Activated CD8-positive, alpha-beta memory T cell treated with anti-CD3 and anti-CD28 coated beads, Interleukin-2, amount 50 U/mL, for 4 hours (primary cell): ENCODE measurements at places on chromosomes 4 and X.

DNA sequence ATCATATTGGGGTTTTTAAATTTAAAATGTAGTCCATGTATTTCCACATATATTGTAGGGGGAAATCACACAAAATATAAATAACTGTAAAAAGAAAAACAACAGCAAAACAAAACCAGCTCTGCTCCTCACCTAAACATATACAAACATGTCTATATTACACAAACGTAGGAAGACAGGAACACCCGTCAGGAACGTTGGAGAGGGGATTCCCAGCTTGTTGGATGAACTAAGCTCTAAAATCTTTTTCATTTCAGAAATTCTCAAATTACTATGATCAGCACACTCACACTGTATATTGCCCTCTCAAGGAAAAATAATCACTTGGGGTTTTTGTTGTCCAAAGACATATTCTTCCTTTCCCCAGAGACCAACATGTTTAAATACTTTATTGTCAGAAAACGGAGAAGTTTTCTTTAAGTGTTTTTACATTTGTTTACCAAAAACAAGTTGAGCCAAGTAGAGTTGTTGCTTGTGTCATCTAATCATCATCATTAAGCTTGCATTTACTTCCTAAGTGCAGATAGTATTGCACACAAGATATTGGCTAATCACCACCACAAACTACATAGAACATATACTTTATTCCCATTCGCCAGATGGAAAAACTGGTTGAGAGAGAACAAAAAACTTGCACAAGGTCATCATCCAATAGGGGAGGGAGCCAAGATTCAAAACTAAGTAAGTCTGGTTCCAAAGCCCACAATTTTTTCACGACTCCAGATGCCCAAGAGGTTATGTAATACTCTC is 2.4 kb upstream of the TLR10 start:
- no peak for DNase-seq

DNA sequence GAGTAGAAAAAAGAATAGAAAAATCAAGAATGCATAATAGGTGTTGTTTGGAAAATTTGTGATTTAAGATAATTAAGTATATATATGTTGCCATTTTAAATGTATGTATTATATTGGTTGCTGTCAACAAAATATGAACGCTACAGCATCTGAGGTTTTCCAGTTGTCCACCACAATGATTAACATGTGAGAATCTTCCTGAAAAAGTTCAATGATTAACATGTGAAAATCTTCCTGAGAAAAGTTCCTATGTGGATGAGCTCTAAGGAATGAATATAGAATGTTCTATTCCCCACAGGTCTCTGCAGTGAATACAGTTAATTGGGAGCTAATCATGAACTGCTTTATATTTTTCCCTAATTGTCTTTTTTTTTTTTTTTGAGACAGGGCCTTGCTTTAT is 214.7 kb downstream of the CBR4 start:
- DNase-seq = no peak

DNA sequence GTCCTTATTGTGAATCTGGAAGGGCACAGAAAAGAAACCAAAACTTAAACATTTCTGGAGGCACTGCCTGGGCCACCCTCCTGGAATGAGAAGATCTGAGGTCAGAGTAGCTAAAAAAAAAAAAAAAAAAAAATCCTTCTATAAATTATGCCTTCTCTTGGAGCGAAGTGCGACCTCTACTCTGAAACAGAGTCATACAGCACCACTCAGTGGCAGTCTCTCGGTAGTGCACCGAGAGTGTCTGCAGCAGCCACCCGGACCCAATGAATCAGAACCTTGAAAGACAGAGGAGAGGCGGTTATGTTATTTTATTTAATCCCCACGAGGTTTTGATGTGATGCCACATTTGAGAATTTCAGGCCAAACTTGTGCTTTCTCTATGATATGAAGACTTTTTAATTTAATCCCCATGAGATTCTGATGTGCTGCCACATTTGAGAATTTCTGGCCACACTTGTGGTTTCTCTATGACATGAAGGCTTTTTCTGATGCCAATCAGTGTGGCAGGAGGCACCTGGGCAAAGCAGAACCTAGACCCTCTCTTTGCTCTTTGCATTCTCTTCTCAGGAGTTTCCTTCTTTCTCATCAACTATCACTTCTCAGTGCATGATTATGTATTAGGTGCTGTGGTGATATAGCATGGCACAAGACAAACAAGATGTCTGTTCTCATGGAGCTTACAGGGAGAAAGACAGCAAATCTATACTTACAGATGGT is 5.6 kb upstream of the CT47C1 start:
- peak; percentile 21 for DNase-seq

DNA sequence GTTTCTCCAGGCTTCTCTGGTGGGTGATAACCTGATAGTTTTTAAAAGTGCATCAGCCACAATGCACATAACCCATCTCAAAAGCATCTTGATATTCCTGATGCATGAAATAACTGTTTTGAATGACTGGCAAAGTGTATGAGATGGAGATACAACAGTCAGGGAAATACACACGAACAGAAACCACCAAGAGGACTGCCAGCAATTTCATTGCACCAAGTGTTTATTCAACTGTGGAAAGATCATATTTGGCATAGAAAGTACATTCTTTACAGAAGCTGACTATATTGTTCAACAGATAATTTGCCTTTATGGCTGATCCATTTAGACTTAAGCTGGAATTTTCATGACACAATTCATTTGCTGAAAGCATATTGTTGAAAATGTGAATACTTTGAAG is 139.5 kb downstream of the SLIT2 start:
- DNase-seq = no peak

DNA sequence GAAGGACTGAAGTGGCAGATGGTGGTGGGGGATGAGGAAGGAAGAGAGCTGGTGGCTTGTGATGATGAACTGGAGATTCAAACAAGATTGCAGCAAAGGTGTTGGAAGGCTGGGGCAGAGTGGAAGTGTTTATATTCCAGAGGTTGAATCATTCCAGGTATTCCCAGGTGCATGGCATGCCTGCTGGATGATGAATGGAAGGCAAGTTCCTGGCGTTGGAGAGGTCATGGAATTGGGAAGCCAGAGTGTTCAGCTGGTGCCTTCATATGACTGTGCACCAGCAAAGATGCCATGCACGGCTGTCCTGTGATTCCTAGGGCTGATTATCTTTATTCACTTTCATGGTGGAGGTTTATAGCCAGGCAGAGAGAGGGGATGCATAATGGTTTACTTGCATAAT is 135.8 kb upstream of the PUDP start:
- DNase-seq = no peak

DNA sequence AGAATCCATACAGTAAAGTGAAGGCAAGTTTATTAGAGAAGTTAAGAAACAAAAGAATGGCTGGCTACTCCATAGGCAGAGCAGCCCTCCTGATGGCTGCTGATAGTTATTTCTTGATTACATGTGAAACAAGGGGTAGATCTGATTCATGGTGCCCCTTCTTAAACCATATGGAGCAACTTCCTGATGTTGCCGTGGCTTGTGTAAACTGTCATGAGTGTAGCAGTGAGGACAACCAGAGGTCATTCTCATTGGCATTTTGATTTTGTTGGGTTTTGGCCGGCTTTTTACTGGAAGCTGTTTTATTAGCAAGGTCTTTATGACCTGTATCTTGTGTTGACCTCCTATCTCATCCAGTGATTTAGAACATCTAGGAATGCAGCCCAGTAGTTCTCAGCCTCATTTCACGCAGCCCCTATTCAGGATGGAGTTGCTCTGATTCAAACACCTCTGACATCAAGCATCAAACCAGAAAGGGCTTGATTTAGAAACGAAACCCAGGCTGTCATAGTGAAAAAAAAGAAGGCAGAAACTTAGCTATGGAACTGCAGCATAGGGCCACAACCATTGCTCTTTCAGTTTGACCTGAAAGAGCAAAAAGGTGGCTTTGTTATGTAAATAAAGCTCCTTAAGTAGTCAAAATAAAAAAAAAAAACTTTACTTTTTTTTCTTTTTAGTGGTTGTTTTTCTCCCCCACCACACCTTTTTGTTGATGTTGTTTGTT is 37.8 kb downstream of the SPCS3 start:
- no peak for DNase-seq

- DNase-seq = no peak
Measured at GRCh38 chrX:68451720-68452119, 18.4 kb upstream of the OPHN1 start.

DNA sequence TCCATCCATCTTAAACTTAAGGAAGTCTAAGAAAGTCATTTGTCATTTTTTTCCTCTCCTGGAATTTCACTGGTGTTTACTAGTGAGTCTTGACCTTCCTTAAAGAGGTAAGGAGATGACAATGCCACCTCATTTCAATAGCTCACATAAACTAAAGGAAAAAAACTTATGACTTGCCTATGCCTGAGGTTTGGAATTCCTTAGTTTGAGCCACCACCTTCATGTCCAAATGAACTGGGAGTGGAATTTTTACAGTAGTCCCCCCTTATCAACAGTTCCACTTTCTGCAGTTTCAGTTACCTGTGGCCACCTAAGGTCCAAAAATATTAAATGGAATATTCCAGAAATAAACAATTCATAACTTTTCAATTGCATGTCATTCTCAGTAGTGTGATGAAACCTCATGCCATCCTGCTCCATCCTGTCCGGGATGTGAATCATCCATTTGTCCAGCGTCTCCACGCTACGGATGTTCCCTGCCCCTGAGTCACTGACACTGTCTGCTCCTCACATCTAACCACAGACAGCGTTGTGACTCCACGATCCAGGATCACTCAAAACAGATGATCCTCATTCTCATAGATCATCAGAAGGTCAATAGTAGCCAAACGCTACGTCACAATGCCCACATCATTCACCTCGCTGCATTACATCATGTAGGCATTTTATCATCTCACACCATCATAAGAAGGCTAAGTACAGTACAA is 177.4 kb downstream of the SH3KBP1 start:
- DNase-seq = no peak

DNA sequence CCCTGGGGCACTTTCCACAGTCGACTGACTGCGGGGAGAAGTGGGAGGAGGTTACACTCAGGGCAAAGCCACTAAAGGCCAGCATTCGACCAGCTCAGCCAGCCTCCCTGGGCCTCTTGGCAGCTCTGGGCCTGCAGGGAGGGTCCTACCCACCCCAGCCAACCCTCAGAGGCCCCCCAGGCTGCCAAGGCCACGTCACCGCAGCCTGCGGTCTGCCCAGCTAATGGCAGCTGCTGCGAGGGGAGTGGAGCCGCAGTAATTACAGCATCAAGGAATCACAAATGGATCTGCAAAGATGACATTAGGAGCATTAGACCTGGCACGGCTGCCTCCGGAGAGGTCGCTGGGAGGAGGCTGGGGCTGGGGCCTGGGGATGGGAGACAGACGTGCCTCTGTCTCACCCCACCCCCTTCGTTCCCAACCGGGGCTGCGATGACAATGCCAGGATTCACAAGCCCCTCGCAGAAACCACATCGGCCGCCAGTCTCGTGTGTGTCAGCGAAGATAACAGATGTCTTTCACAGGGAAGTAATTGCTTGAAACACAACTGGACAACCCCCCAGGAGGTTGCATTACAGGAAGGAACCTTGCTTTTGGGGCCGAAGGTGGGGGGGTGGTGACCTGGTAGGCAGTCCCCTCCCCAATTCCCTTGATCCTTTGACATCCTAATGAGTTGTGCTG is 367.6 kb downstream of the BCOR start:
- DNase-seq = no peak

DNA sequence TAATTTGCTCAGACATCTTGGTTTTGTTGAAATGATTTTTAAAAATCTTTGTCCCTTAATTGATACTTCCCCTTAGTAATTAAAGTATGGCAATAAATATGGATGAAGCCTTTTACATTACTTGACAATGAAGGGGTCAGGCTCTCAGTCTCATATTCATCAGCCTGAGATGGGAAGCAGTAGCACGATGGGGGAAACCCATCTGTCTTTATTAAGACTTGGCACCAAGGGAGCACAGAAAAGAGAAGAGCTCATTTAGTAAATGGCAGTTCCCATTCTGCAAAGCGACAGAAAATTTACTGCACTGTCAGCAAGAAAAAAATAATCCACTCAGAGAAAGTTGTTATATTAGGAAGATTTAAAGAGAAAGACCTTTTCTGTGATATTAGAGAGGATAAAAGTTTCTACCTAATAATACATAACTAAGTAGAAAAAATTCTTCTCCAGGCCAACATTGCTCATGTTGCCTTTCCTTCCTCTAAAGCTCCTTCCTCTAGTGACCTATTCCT is 7.9 kb upstream of the SERTM2 start:
- no peak for DNase-seq

DNA sequence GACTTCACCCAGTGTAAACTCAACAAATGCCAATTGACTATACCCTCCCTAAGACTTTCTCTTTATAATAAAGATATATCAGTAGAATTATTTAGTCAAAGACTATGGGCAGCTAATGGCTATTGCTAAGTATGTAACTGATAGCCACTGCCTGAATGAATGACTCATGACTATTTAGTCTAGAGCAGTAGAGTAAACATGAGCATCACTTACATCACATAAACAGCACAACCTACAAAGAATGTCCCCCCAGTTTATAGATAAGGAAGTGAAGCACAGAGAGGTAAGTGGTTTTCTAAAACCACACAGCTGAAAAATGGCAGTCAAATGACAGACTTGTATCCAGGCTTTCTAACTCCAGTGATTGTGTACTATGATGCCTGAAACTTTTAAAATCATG is 507.0 kb downstream of the PPARGC1A start:
- DNase-seq = no peak

DNA sequence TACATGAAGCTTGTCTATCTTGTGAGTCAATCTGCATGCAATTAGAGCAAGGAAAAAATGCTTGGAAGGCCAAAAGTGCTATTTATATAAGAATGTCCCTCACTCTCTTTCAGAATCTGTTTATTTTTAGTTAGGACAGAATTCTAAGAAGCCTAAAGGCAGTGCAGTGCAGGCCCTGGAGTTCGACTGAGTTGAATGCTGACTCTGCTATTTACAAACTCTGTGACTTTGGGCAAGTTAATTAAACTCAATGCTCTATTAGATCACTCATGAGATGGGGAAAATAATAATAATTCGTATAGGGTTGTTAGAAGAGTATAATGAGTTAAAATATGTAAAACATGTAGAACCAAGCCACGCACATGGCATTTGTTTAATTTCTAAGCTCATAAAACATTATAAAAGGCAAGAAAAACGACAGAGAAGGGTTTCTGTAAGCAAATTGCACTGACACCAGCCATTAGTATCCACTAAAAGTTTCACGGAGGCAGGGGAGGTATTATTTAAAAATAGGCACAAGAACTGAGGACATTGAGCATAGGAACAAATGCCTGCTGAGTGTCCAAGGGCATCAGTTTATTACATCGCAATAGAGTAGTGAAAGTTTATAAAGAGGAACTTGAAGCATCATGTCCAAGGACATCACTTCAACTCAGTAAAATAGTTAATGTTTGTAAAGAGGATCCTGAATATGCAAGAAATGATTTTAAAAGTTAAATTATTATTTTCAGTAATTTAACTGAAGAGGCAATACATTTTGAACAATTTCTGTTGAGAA is 115.0 kb upstream of the INPP4B start:
- DNase-seq = no peak

DNA sequence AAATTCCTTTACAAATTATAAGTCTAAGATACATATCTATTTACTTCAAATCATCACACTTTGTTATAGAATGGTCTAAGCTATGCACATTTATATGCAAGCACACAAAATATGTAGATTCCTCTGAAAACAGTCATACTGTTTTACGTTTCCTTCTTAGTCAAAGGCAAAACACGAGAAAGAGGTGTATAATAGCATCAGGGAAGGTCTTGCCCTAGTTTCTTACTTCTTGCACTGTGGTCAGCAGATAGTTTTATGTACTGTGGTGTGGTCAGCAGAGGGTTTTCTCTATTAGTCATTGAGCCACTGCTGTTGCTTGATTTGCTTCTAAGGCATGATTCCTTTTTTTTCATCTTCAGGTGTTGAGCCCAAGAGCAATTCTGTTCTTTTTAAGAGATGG is 117.7 kb downstream of the ADAM29 start:
- no peak for DNase-seq
